CD4-positive, alpha-beta T cell (primary cell): ENCODE measurements at places on chromosomes 4 and X. TPM values are rescaled to one million over a fixed set of nuclear protein-coding genes. Genes with fewer than 3 reads are reported as not detected.
A peak's percentile ranks its signal among the peaks of the same experiment; 100 is the strongest.

- H3K27ac ChIP-seq, result no peak overlapping the region
- H3K4me3 ChIP-seq, result no peak overlapping the region
- DNase-seq, result no peak
Observed at GRCh38 chr4:153409412-153409811, 56.7 kb upstream of the TMEM131L start.

GRCh38 chr4:6591313-6591712 is 16.3 kb downstream of the MAN2B2 start:
- H3K36me3 ChIP-seq, result peaks cover 63% of the 10 kb centered on the region
- H3K4me1 ChIP-seq, result no peaks in the 10 kb centered on the region
- H3K27ac ChIP-seq, result no peak overlapping the region
- no peak overlapping the region for H3K4me3 ChIP-seq

PLXNB3 gene
- not detected for total RNA-seq

SH3TC1 gene
- total RNA-seq, result 119 TPM

ANK2 gene
- 0.36 TPM for total RNA-seq

- no peak overlapping the region for H3K4me3 ChIP-seq
- no peak overlapping the region for H3K27ac ChIP-seq
- H3K4me1 ChIP-seq, result no peaks in the 10 kb centered on the region
Observed at GRCh38 chrX:45669715-45670340, 469.2 kb upstream of the DIPK2B start.

DNA sequence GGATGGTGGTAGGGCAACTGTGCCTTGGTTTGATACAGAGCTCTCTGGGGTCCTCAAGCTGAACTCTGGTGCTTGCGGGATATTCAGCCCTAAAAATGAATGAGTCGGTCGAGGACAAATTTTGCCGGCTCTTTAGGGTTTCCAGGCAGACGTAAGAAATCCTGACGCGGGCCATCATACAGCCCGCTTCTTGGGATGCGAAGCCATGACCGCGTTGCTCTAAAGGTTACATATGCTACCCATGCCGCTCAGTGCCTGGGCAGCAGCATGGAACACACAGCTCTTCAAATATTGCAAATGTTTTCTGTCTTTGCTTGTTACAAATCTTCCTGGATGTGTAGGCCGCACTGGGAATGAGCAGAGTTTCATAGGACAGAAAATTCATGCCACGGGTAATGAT is 55.6 kb downstream of the NBDY start:
- no peak overlapping the region for H3K27ac ChIP-seq
- H3K36me3 ChIP-seq, result no peaks in the 10 kb centered on the region
- H3K4me1 ChIP-seq, result peaks cover 20% of the 10 kb centered on the region
- H3K27me3 ChIP-seq, result no peaks in the 10 kb centered on the region
- no peak overlapping the region for H3K4me3 ChIP-seq

- H3K4me1 ChIP-seq, result no peaks in the 10 kb centered on the region
- no peak overlapping the region for H3K4me3 ChIP-seq
- H3K27ac ChIP-seq, result no peak overlapping the region
- H3K36me3 ChIP-seq, result no peaks in the 10 kb centered on the region
- no peak for DNase-seq
- no peaks in the 10 kb centered on the region for H3K27me3 ChIP-seq
Observed at GRCh38 chr4:80614319-80614718, 278.8 kb downstream of the CFAP299 start.

- peaks cover 20% of the 10 kb centered on the region for H3K4me1 ChIP-seq
- no peak overlapping the region for H3K4me3 ChIP-seq
- H3K36me3 ChIP-seq, result no peaks in the 10 kb centered on the region
- H3K27me3 ChIP-seq, result peaks cover 13% of the 10 kb centered on the region
Observed at GRCh38 chr4:1570291-1571164, 113.6 kb downstream of the FAM53A start.

FDCSP gene
- total RNA-seq, result not detected

FHDC1 gene
- not detected for total RNA-seq

GRCh38 chrX:30590368-30590767 is 12.8 kb upstream of the TASL start:
- no peaks in the 10 kb centered on the region for H3K27me3 ChIP-seq
- no peak for DNase-seq
- no peaks in the 10 kb centered on the region for H3K4me1 ChIP-seq
- no peak overlapping the region for H3K4me3 ChIP-seq

DDX53 gene
- total RNA-seq, result not detected

GRCh38 chr4:8345053-8345945 is 75.7 kb downstream of the HTRA3 start:
- H3K36me3 ChIP-seq, result no peaks in the 10 kb centered on the region
- H3K4me1 ChIP-seq, result no peaks in the 10 kb centered on the region
- H3K27me3 ChIP-seq, result no peaks in the 10 kb centered on the region
- no peak overlapping the region for H3K27ac ChIP-seq
- DNase-seq, result no peak

DNA sequence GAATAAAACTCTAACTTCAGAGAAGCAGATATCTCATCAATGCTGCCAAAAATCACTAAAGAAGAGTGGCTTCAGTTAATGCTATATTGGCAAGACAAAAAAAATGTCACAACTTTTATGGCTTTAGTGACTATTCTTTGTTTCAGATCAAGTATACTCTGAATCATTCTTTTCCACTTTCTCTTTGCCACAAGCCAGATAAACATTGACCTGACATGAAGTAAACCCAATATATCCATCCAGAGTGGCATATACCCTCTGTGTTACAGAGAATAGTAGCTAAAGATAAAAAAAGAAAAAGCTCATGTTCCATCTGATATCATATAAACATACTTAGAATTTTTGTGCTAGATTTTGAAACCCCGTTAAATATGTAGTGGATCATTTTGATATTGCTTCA is 206.7 kb upstream of the CNKSR2 start:
- no peak overlapping the region for H3K27ac ChIP-seq
- H3K36me3 ChIP-seq, result no peaks in the 10 kb centered on the region
- DNase-seq, result no peak
- no peaks in the 10 kb centered on the region for H3K27me3 ChIP-seq
- H3K4me3 ChIP-seq, result no peak overlapping the region

DNA sequence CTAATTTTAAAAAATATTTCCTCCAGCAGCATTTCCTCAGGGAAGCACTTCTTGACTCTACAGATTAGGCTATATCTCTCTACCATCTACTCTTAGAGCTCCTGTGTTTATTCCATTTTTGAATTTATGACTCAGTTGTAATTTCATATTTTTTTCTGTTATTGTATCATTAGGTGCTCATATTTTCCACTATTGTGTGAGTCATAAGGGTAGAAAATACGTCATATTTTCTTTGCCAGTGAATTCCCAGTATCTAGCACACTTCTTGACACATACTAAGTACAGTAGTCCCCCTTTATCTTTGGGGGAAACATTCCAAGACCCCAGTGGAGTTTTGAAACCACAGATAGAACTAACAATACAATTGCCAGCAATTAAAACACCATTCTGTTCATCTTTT is 431.2 kb downstream of the GASK1B start:
- no peaks in the 10 kb centered on the region for H3K36me3 ChIP-seq
- no peaks in the 10 kb centered on the region for H3K4me1 ChIP-seq
- H3K27ac ChIP-seq, result no peak overlapping the region
- H3K4me3 ChIP-seq, result no peak overlapping the region

CLGN gene
- total RNA-seq, result not detected

GLOD5 gene
- total RNA-seq, result not detected

AREG gene
- 57.9 TPM for total RNA-seq

DNA sequence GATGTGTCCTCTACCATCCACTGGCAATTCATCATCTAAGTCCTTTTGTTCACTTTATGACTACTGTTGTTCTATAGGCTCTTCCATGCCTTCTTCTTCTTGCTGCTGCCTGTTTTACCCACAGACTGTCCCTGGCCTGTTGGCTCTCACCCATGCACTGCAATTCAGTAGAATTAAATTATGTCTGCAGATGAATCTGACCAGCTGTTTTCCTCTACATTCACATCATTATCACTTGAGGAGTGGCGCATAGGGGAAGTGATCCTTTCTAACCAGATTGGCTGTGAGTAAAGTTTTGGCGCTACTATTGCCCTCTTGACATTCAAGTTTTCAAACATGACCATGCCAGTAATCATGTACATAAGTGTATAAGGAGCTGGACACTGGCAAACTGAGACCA is 91.7 kb downstream of the FRMPD4 start:
- no peaks in the 10 kb centered on the region for H3K4me1 ChIP-seq
- no peak overlapping the region for H3K4me3 ChIP-seq
- DNase-seq, result no peak
- no peak overlapping the region for H3K27ac ChIP-seq
- no peaks in the 10 kb centered on the region for H3K27me3 ChIP-seq

- no peak overlapping the region for H3K4me3 ChIP-seq
- no peaks in the 10 kb centered on the region for H3K4me1 ChIP-seq
- no peaks in the 10 kb centered on the region for H3K27me3 ChIP-seq
- H3K36me3 ChIP-seq, result peaks cover 4% of the 10 kb centered on the region
- no peak overlapping the region for H3K27ac ChIP-seq
Observed at GRCh38 chr4:53994382-53995102, 69.9 kb downstream of the CHIC2 start.

GLRA2 gene
- total RNA-seq, result not detected

DNA sequence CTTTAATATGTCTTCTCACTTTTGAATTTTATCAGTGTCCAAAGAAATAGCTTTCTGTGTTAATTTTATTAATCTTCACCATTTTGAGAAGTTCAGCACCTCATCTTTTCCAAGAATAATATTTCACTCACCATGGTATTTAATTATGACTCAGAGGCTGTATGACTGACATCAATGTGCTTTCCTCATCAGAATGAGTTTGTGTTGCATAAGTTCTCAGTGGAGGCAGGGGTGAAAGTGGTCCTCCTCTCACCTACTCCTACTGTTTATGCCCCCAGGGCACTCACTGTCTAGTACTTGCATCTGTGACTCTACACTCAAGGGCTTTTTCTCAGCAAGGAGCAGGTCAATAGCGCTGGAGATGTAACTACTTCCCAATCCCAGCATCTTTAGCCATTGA is 905.3 kb upstream of the INTU start:
- no peak for DNase-seq
- no peaks in the 10 kb centered on the region for H3K4me1 ChIP-seq
- no peaks in the 10 kb centered on the region for H3K36me3 ChIP-seq
- no peak overlapping the region for H3K27ac ChIP-seq
- H3K4me3 ChIP-seq, result no peak overlapping the region

DNA sequence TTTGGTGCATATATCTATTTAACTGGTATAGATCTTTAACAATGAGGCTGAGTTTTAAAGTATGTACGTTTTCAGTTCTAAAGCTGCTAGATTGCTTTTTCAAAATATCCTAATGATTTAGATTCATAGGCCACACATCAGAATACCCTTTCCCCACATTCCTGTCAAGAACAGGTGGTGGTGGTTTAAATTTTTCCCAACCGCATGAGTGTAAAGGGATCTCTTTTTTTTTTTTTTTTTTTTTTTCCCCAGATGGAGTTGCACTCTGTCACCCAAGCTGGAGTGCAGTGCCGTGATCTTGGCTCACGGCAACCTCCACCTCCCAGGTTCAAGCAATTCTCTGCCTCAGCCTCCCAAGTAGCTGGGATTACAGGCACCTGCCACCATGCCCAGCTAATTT is 28.0 kb downstream of the NUP54 start:
- H3K4me1 ChIP-seq, result no peaks in the 10 kb centered on the region
- no peak overlapping the region for H3K4me3 ChIP-seq
- DNase-seq, result no peak
- H3K27me3 ChIP-seq, result no peaks in the 10 kb centered on the region

- H3K27me3 ChIP-seq, result peaks cover 28% of the 10 kb centered on the region
- no peaks in the 10 kb centered on the region for H3K4me1 ChIP-seq
- DNase-seq, result no peak
- no peaks in the 10 kb centered on the region for H3K36me3 ChIP-seq
Observed at GRCh38 chr4:27090406-27090805, 229.8 kb downstream of the STIM2 start.

DNA sequence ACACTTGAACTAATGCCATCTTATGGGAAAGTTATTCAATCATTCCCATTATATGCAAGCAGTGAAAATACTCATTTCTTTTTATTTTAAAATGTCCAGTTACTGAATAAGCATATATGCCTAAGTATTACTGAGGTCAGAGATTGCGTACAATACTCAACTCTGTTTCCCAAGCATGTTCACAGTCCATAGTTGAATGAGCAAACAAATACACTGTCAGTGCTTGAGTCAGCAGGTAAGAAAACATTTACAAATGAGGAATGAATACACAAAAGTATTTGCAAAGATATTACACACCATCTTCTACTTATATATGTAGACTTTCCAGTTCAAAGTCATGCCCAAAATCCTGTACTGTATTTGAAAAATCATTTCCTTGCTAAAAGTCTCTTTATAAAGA is 74.1 kb downstream of the TSPAN5 start:
- no peak overlapping the region for H3K4me3 ChIP-seq
- DNase-seq, result no peak
- no peaks in the 10 kb centered on the region for H3K36me3 ChIP-seq
- H3K27me3 ChIP-seq, result no peaks in the 10 kb centered on the region
- no peak overlapping the region for H3K27ac ChIP-seq

THAP6 gene
- total RNA-seq, result 19.1 TPM

DNA sequence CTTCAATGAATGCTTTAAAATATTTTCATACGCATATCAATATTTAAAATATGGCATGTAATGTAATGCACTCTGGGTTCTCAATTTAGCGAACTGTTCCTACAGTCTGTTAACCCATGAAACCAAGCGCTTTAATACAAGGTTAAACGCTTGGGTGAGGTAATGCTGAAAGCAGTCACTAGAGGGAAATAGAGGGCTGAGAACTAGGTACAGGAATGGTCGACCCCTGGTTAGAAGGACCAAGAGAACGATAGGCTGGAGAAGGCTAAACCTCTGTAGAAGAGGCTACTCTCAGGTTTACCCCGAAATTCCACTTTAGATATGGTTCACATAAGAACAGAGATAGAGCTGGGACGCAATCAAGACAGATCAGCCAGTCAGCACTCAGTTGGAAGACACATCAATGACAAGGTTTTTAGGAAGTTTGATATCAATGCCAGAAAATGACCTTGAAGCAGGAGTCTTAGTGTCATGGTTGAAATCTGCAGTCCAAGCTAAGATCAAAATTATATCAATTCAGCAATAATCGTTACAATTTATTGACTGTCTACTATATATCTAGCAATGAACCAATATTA is 26.9 kb downstream of the ARSJ start:
- H3K4me3 ChIP-seq, result no peak overlapping the region
- H3K27ac ChIP-seq, result no peak overlapping the region
- no peaks in the 10 kb centered on the region for H3K36me3 ChIP-seq
- DNase-seq, result peak; percentile 45
- no peaks in the 10 kb centered on the region for H3K27me3 ChIP-seq

DNA sequence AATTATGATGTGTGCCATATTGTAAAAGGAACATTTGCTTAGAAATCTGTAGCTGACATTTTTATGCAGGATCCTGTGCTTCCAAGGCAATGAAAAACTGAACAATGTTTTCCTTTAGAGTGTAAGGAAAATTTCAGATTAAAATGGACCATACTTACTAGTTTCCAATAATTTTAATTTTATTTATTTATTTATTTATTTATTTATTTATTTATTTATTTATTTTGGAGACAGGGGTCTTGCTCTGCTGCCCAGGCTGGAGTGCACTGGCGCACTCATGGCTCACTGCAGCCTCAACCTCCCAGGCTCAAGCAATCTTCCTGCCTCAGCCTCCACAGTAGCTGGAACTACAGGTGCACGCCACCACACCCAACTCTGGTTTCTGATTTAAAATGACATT is 369.8 kb upstream of the HAND2 start:
- H3K4me3 ChIP-seq, result no peak overlapping the region
- H3K27me3 ChIP-seq, result no peaks in the 10 kb centered on the region
- no peak overlapping the region for H3K27ac ChIP-seq
- H3K4me1 ChIP-seq, result no peaks in the 10 kb centered on the region
